ENCODE measurements at places on chromosomes 1 and 21.

DNA sequence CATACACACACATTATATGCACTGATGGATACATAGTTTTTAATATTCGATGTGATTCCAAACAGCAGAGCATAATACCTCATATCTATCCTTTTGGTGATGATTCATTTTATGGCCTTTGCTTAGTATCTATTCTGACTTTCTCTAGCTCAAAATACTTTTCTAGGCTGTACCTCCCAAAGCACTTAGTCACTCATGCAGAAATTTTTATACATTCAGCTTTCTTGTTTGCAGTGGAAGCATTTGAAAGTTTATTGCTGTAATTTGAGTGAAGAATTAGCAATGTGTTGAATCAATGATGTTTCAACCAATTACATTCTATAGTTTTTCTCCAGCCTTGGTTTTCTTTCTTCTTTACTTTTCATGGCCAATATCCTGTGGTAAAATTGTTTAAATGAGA lies 66.7 kb downstream of the LBR start:
- no peak for DNase-seq

- no peak for DNase-seq
Observed at GRCh38 chr1:22074803-22075202, 22.3 kb downstream of the CDC42 start.

DNA sequence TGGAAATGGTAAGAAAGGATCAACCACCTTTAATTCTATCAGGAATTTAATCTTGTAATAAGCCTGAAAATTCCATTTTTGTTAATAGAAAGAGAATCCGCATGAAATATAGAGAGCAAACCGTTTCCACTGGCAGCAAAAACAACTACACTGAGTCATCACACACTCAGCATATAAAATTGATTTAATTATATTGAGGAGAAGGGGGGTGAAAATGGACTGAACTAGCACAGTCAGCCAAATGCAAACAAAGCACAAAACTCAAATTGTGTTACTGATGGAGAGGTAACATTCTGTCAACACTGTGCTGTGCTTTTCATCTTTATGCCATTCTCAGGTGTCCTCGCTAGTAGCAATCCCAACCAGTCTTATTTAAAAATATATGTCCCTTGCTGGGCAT lies 1583.9 kb downstream of the MRPL39 start:
- no peak for DNase-seq

DNA sequence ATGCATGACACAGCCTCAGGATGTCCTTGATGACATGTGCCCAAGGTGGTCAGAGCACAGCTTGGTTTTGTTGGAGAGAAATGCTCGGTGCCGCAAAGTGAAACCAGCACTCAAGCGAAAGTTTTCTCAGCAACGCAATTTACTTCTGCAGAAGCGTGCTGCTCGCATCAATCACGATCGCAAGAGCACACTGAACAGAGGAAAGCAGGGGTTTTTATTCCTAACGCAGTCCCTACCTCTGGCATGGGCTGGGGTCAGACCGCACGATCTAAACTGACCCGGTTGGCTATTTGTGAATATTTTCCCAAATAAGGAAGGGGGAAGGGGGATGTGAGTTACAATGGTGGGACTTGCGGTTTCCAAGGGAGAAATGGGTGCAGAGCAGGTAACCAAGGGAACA lies 809 bp upstream of the ZNF669 start:
- DNase-seq, result no peak

DNA sequence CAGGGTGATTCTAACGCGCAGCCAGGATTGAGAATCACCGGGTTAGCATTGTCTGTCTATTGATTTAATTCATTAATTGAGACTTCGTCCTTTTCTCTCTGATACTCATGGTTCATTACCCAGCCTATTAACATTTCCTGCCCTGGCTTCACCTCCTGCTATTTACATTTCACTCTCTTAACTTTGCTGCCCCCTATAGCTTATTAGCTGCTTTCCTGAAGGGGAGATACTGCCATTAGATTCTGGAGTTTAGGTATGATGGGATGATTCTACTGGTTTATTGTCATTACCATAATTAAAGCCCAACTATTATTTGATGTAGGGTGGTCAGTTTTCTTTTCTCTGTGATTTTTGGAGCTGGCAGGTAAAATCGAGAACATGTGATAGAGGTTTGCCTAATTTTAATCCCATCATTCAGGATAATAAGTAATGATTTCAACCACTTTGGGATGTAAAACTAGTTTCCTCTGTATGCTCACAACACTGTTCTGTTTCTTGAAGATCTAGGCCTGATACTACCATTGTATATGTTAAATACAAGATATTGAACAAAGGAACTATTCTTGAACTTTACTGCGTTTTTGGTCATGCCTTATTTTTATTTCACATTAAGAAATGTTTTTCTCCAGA lies 6.4 kb downstream of the PPP2R5A start:
- no peak for DNase-seq

GRCh38 chr1:156556354-156556753 lies 16.0 kb downstream of the IQGAP3 start:
- no peak for DNase-seq

DNA sequence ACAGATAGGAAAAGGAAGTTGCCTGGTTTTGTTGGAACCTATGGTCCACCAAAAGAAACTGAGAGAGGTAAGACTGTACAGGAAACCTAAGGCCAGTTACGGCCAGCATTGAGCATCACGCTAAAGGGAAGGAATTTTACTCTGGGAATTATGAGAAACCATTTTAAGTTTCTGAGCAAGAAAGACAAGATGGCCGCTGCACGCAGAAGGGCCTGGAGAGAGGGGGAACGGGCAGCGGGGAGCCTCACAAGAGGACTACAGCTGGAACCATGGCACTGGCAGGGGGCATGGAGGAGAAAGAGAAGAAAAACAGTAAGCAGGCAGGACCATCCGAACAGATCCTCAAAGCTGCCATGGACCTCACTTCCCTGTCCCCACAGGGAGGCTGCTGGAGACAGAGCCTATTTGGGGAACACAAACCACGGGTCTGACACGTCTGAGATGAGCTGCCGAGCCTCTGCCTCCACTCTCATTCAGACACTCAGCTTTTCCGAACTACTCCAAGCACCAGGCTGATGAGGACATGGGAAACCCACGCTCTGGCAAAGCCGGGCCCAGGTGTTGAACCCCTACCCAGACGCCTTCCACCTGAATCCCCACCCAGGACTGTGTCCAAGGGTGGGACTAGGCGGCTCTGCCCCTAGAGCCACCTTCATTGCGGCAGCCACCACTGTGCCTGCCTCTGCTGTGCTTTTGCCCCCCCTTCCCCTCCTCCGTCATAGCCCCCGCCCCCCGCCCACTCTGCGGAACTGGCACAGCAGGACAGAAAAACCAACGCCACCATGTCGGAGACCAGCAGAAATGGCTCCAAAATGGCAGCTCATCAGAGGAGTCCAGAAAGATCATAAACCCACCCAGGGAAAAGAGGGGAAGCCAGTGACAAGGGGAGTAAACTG lies 69.0 kb downstream of the CD46 start:
- DNase-seq, result no peak

DNA sequence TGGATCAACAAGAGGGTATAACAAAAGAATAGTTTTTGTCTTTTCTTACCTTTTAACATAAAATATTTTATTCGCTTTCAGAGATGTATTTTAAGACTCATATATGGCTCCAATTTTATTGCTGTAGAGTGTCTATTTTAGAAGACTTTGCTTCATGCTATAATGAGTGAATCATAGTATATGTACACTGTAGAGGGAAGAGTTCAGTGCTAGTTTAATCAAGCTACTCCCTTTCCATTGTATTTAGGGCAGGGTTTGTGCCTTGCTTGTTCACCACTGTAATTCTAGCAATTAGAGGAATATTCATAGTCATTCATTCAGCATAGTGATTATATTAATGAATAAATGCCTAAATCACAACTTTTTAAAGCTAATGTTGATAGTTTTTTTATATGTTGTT lies 78.8 kb downstream of the CEP350 start:
- no peak for DNase-seq

DNA sequence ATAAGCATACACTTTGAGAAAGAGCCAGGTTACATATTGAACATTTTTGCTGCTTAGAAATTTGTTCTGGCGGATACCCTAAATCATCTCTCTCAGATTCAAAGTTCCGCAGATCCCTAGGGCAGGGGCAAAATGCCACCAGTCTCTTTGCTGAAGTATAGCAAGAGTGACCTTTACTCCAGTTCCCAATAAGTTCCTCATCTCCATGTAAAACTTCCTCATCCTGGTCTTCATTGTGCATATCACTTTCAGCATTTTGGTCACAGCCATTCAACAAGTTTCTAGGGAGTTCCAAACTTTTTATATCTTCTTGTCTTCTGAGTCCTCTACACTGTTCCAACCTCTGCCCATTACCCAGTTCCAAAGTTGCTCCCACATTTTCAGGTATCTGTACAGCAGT lies 23.3 kb upstream of the LYPD8 start:
- no peak for DNase-seq

- no peak for DNase-seq
Observed at GRCh38 chr1:1869469-1869868, 21.4 kb downstream of the GNB1 start.

DNA sequence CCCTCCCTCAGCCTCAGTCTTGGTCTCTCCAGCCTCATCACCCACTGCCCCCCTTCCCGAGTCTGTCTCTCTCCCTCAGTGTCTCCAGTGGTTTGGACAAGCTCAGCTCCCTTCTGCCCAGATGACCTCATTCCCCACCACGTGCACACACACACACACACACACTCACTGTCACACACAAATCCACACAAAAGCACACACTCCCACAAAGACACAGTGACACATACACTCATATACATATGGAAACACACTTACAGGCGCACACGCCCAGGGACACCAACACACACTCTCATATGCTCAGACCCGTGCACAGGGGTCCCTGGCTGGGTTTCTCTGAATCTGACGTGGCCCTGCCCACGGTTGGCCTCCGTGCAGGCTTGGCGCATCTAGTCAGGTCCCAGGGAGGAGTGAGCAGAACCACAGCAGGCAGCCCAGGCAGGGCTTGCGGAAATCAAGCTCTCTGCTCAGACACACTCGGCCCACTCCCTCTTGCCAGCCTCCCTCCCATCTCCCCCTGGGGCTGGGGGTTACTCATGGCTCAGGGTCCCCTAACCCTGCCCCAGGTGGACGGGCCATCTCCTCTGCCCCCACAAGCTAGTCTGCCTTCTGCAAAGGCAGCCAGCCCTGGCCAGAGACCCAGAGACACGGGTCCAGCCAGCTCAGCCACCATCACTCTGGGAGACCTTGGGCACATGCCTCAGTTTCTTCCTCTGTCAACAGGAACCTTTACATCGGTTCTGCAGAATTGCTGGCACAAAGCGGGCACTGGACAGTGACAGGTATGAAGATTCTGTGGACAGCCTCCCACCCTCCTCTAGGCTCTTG lies 38.5 kb upstream of the FAM131C start:
- no peak for DNase-seq

DNA sequence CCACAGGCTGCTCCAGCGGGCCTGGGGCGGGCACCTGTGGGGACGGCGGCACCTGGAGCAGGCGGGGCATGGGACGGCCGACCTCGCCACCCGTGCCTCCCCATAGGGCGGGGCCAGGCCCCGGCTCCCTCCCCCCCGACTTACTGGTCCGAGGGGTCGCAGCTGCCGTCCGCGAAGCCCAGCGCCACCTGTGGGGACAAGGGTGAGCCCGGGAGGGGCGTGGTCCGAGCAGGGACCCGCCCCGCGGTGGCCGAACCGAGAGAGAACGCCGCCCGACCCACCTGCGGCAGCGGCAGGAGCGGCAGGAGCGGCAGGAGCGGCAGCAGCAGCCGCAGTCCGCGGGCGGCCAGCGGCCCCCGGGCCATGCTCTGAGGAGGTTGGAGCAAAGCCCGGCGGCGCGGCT lies at the start of gene TMEM52:
Gene TMEM52, minus strand, starts transcription at position 379 of the 403 bp plus-strand sequence. Its CDS starts 14 bp downstream, at position 365.
- DNase-seq, result no peak

DNA sequence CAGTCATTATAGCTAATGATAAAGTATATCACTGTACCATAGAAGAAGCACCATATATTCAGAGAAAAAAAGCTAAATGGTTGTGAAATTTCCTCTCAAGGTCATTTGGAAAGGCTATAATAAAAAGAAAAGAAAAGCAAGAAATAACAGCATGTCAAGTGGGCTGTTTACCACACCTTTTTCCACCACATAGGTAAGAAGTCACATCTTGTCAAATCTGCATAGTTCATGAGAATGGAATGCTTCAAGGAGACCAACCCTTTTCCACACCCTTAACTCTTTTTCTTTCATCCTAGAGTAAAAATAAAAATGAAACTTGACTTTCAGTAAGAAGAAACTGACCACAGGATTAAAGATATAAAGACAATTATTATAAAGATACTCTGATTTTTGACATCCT lies 91.2 kb downstream of the ATP6V1G3 start:
- DNase-seq, result no peak

DNA sequence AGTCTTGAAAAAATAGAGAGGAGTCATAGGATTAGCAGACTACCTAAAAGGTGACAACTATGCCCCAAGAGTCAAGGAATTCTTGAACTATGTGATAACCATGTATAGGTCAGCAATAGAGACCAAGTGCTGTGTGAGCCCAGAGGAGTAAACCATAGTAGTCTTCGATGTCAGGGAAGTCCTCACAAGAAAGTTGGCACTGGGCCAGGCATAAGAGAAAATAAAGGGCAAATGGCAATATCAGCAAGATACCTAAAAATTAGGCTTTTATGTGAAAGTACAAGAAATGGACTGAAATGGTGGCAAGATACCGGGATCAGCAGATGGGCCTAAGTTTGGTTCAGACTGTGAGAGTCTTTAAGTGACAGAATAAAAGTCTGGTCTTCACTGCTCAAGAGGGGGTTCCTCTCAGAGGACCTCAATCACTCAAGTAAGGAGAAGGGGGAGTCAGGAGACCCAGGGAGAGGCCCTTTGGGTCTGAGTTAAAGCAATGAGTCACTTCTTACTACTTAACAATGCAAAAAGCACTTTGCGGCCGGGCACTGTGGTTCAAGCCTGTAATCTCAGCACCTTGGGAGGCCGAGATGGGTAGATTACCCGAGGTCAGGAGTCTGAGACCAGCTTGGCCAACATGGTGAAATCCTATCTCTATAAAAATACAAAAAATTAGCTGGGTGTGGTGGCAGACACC lies 95.0 kb downstream of the TEX35 start:
- DNase-seq, result no peak

GRCh38 chr1:231334079-231334666 lies 3.5 kb downstream of the EXOC8 start:
- no peak for DNase-seq

DNA sequence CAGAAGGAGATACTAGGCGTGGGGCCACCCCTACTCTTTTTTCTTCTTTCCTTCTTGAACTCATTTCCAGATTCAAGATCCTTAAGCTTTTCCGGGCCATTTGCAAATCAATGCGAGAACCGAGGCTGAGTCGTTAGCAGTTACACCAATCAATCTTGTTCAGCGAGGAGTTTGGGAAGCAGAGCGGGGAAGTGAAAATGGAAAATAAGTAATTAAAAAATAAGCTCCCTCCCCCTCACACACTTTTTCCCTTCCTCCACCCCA lies 1.7 kb upstream of the NEGR1 start:
- no peak for DNase-seq

- DNase-seq, result no peak
Observed at GRCh38 chr1:151846062-151846568, 6.5 kb upstream of the C2CD4D start.

Measured in stimulated activated CD8-positive, alpha-beta memory T cell treated with anti-CD3 and anti-CD28 coated beads, Interleukin-2, amount 100 ng/mL, for 48 hours (primary cell).